ENCODE measurements at places on chromosomes 13 and 19.
A peak's percentile ranks its signal among the peaks of the same experiment; 100 is the strongest.

GRCh38 chr19:19595171-19595701, 23.3 kb downstream of the PBX4 start:
- DNase-seq = no peak

DNA sequence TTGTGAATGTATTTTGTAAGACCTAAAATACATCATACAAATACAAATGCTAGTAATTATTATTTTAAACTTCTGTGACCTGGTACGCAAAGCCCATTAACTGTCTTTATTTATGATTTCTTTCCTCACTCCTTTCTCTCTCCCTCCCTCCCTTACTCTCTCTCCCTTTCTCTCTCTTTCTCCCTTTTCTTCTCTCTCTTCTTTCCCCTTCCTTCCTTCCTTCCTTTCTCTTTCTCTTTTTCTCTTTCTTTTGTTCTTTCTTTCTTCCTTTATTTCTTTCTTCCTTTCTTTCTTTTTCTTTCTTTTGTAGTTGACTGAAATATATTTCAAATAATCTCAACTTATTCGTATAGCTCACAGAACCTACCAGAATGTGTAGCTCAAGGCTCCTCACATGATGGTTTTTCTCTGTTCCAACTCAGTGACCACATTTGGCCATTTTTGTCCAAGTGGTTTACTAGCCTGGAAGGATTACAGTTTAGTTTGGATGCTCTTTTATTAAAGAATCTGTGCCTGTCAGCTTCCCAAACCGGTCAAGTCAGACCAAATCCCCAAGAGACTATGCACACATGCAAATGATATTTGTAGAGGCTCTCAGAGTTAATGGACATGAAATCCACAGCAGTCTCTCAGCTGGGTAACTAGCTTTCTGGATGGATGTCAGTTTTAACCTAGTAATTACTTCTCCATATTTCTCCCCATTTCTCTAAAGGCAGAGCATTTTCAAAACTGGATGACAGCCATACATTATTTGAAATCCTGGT, 71.7 kb downstream of the POSTN start:
- DNase-seq = no peak

GRCh38 chr13:39559847-39560246, 43.1 kb downstream of the LHFPL6 start:
- DNase-seq = no peak

GRCh38 chr13:66430728-66431127, 799.4 kb downstream of the PCDH9 start:
- DNase-seq = no peak

- peak; percentile 42 for DNase-seq
These were observed 759 bp downstream of the ZMYM2 start for GRCh38 chr13:19959141-19959830.

GRCh38 chr13:31896427-31896826, 135.1 kb upstream of the FRY start:
- no peak for DNase-seq

DNA sequence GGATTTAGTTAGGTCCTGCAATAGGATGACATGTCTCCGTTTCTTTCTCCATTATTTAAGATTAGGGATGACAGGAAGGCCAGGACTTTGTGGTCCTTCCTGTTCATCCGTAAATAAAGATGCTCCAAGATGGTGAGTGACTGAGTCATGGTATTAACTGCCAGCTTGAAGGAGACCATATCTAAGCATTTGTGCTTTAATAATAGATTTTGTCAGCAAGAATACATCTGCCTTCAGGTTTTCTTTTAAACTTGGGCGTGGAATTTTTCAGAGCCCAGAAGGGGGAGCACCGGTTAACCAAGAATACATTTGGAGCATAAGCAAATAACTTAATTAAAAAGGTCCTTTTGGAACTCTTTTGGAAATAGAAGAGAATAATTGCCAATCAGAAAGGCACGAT, 68.2 kb downstream of the ARHGAP35 start:
- no peak for DNase-seq

DNA sequence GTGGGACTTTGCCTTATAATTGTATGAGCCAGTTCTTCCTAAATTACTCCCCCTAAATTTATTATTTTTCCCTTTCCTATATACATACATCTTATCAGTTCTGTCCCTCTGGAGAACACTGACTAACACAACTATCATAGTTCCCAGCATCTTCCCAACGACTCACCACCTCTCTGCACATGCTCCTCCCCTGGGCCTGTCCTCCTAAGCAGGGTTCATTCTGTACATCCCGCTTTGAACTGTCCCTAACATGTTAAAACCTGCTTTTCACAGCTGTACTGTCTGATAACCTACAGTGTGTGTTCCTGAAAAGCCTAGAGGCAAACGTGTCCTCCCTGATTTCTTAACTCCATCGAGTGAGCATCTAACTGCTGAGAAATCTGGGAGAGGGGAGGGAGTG, 141.7 kb downstream of the EFNB2 start:
- DNase-seq = no peak

- DNase-seq = no peak
These were observed 1872.9 kb upstream of the PCDH20 start for GRCh38 chr13:63288576-63288975.

- DNase-seq = no peak
These were observed 15.5 kb upstream of the CABP5 start for GRCh38 chr19:48059331-48059730.

- no peak for DNase-seq
These were observed 8.5 kb downstream of the DNAJC15 start for GRCh38 chr13:43031881-43032280.

GRCh38 chr19:9149997-9150396, 9.8 kb downstream of the ZNF317 start:
- DNase-seq = no peak

GRCh38 chr13:20828539-20829364, 55.0 kb upstream of the EEF1AKMT1 start:
- DNase-seq = no peak

DNA sequence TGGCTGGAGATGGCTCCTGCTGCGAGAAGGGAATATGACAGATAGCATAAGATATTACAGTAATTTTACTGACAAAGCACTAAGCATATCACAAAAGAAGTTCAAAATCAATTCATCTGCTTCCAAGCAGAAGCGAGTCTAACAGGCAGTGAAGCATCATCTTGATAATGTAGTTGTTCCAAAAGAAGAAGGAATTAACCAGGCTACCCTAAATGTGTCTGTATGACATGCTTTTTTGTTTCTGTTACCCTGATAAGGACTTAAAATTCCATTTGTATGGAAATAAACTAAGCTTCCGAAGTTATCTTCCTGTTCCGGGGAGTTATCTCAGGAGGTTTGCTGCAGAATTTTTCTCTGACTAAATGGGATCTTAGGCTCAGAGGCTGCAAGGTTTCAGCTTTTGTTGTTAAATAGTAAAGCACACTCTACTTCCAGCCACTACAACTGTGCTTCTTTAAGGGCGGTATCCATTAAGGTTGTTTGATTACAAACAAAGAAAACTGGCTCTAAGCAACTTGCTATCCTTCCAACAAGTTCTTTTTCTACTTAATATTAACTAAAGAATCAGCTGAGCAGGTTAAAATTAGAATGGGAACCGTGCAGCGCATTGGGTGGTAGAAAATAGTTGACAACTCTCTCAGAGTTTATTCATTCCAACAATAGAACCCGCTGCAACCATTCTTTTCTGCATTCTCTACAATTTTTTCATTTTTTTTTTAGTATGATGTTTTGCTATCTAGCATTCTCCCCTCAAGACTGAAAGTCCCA, 607.3 kb downstream of the UQCRFS1 start:
- no peak for DNase-seq

- no peak for DNase-seq
These were observed 1.9 kb downstream of the PTPRS start for GRCh38 chr19:5338656-5339197.

GRCh38 chr19:47518139-47518538, 3.3 kb upstream of the NAPA start:
- DNase-seq = no peak

DNA sequence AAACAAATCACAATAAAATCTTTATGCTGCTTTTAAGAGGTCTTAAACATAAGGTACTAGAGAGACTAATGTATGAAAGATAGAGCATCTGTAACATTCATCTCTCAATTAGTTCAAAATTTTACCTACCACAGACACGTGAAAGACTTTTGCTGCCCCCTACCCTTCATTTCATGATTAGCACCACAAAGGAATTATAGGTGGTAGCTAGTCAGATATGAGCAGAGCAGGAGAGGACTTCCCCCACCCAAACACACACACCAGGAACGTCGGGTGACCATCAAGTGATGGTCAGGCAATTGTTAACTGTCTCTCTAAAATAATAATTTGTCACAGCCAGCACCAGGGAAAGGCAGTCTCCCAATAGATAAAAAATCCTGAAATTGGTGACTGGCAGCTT, 1531.7 kb upstream of the SPRY2 start:
- no peak for DNase-seq

GRCh38 chr19:30669329-30670010, 297.3 kb downstream of the ZNF536 start:
- peak; percentile 35 for DNase-seq

DNA sequence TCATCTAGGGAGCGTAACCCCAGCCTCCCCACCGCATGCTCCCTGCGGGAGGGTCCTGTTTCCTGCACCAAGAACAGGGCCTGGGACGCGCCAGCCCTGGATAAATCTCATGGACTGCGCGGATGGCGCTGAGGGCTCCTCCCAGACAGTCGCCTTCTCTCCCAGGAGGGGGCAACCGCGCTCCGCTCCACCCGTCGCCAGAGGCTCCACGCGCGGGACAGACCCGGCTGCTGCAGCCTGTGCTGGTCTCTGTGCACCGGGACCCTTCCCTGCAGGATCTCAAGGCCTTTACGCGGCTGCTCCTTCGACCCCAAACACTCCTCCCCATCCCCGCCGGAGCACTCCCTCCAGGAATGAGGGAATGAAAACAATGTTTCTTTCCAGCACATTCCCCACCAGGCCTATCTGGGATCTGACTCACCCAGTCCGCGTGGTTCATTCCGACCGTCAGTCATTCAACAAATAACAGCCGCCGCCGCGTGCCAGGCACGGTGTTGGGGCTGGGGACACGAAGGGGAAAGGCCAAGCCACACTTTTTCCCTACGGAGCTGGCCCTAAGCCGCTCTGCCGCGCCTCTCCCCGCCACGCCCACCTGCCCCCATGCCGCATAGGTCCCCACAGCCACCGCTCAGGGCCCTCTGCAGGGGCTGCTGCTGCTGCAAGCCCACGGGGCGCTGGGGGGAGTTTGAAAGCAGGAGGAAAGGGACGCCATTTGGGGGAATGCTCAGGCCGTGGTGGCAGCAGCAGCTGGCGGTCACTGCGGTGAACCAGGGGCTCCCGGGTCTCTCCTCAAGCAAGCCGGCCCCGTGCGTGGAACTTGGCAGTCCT, 6.0 kb downstream of the PNMA8B start:
- DNase-seq = no peak

GRCh38 chr13:39250440-39250839, 212.2 kb downstream of the NHLRC3 start:
- DNase-seq = no peak
